ENCODE measurements at places on chromosomes 1 and 21.

DNA sequence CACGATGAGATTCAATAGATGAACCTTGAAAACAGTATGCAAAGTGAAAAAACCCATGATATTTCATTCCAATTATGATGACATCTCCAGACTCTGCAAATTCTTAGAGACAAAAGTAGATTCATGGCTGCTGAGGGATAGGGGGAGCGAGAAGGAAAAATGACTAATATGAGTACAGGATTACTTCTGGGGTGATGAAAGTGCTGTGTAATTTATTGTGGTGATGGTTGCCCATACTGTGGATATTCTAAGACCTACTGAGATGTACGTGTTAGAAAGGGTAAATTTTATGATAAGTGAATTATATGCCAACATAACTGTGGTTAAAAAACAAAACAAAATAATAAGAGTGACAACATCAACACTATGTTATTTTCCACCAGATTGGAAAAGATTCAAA, 18.9 kb upstream of the RGS7 start:
- DNase-seq = no peak

DNA sequence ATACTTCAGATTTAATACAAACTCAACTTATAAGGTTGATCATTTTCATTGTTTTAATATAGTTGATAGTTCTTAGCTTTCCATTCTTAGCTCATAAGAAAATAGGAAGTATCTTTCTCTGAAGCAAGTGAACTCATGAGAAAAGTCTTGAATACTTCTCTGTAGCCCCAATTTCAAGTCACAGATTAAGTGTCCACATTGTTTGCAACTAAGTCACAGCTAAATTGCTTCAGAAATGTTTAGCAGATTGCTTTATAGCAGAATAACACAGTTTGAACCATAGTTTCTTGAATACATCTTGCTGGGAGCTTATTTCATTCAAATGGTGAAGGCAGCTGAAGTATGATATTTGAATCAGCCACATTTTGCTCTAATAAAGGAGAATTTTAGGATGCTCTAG, 10.6 kb upstream of the PKN2 start:
- no peak for DNase-seq

DNA sequence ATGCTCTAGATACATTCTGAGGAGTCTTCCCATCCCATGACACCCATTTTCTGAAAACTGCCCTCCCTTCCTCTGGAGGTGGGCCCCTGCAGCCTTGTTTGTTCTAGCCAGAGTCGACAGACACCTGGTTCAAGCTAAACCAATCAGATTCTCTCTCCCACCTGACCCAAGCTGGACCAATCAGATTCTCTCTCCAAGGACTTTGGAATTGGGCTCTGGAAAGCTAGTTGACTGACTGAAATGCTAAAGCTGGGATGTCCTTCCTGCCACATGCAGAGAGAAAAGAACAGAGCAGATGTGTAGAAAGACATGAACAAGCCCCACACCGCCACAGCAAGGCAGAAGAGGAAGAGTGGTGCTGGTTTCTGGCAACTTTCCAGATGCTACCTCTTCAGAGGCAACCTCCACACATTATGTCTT, 24.6 kb downstream of the ASAP3 start:
- DNase-seq = no peak

DNA sequence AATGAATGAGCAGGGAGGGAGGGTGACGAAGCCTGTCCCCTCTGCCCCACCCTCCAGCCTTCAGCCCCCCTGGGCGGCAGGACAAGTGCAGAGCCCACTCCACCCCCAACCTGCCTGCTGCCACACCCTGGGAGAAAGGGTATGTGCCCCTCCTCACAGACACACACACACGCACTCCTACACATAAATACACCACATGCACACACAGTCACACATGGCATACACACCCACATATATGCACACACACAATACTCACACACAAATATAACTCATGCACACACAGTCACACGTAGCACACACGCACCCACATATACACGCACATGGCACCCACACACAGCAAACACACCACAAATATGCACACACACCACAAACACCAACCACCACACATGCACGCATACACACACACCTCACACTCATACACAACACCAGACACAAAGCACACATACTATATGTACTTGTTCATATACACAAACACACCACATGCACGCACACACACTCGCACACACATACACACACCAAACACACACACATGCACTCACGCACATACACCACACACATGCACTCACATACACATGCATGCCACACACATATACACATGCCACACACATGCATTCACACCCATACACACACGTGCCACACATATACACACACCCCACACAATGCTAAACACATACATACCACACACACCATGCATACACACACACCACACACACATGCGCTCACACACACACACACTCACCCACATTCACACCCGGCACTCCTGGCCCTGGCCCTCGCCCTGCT, 16.4 kb downstream of the ITGB2 start:
- DNase-seq = no peak

GRCh38 chr1:212554401-212554800, 54.2 kb upstream of the ATF3 start:
- no peak for DNase-seq

GRCh38 chr1:21594935-21595897, 73.9 kb downstream of the RAP1GAP start:
- DNase-seq = peak; percentile 70

DNA sequence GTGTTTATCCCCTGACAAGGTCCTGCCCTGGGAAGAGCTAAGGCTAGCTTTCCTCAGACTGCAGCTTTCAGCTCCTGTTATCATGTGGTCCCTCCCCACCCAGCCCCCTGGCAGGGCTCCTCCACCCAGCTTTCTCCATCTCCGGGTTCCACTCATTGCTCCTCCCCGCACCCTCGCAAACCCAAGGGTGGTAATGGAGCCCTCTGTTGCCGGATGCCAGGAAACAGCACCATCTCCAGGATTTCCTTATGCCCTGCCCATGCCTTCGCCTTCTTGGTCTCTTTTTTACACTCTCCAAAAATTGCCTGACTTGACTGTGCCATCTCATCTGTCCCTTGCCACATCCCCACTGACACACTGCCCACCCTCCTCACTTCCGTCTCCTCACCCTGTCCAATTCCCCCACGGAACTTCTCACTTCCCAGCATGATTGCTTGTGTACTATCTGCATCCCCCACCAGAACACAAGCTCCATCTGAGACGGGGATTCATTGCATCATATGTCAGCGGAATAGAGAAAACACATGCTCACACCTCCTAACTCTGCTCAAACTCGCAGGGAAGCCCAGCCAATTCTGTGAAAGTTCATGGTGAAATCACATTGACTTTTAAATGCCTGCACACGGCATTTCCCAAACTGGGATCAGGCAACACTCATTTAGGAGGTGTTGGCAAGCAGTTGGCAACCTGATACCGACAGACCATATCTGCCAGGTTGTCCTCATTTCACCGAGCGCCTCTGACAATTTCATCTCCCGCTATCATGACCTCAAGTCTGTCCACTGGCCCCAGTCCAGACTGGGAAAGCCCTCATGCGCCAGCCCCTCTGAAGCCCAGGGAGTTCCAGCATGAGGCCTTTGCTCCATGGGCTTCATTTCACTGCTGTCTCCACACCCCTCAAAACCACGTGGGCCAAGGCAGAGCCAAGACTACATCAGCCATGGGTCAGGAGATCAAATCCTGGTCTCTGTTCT, 201.1 kb downstream of the MATN1 start:
- no peak for DNase-seq

DNA sequence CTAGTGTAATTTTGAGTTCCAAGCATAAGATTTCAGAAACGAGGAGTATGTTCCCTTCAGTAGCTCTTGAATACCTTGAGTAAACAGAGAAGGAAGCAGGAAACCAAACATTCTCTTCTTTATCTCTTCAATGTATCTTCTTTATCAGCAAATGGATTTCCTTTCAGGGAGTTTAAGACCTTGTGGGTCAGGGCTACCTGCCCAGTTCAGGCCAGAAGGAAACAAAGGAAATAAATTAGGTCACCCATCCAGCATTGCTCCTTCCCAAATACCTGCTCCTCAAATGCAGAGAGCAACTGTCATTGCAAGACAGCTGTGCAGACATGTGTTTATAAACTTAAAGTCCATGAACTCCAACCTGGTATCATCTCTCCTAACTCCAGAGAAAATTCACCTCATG, 130.1 kb upstream of the SOD1 start:
- DNase-seq = no peak

DNA sequence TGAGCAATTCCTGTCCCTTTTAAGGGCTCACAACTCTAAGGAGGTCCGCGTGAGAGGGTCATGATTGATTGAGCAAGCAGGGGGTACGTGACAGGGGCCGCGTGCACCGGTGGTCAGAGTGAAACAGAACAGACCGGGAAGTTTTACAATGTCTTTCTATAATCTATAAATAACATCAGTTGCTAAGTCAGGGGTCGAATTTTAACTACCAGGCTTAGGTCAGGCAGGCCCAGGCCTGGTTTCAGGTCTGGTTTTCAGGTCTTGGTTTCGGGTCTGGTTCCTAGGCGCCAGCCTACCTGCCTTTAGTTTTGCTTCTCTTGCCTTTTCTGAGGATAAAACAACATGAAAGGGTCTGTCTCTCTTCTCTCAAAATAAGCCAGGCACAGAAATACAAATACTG, 476.0 kb upstream of the CAMK1G start:
- DNase-seq = no peak

DNA sequence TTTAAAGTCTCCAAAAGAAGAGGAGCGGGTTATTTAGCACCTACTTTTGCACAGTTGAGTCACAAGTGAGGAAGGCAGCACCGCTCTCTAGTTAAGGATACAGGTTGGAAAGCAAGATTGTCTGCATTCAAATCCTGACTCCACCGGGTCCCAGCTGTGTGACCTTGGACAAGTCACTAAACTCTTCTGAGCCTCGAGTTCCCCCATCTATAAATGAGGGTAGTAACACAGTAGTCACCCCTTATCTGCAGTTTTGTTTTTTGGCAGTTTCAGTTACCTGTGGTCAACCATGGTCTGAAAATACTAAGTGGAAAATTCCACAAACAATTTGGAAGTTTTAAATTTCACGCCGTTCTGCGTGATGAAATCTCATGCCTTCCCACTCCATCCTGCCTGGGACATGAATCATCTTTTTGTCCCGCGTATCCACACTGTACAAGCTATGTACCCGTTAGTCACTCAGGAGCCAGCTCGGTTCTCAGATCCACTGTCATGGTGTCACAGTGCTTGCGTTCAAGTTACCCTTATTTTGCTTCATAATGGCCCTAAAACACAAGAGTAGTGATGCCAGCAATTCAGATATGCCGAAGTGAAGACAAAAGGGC, 49.4 kb downstream of the CAPZB start:
- DNase-seq = peak; percentile 42

GRCh38 chr1:117026361-117026760, 24.8 kb downstream of the CD101 start:
- DNase-seq = no peak
